ENCODE measurements at places on chromosomes 4 and X.

DNA sequence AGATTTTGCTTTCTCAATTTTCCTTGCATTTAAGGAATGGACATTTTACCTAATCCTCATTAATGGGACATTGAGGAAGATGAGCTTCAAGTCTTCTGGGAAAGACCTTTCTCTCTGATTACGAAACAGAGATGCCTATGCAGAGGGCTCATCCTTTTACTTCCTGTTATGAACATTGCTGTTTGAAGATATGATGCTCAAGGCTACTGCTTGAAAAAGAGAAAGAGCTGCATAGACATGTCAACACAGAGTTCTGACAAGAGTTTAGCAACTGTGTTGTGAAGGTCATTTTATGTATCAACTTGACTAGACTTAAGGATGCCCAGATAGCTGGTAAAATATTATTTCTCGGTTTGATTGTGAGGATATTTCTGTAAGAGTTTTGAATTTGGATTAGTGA is 13.8 kb upstream of the GNPDA2 start:
- no peak for DNase-seq

- DNase-seq = no peak
Observed at GRCh38 chr4:103786014-103786413, 66.2 kb upstream of the TACR3 start.

DNA sequence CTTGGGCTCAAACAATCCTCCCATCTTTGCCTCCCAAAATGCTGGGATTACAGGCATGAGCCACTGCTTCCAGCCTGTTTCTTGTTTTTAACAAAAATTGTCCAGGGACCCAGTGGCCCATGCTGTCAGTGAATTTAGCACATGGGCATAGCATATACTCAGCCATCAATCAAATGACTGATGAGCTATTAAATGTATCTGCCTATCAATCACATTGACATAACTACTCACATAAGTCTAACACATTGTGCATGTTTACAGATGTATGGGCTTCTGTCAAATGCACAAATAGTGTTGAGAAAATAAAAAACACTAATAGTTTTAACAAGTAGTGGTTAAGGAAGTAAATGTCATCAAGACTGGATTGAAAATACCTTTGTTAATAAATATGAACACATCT is 249.4 kb downstream of the COX18 start:
- no peak for DNase-seq

GRCh38 chr4:71469541-71469940 is 130.7 kb downstream of the SLC4A4 start:
- DNase-seq = no peak

GRCh38 chrX:150465881-150466775 is 102.3 kb upstream of the MTM1 start:
- DNase-seq = no peak

- DNase-seq = peak; percentile 62
Observed at GRCh38 chrX:102345916-102346315, 93.9 kb downstream of the NXF2B start.

DNA sequence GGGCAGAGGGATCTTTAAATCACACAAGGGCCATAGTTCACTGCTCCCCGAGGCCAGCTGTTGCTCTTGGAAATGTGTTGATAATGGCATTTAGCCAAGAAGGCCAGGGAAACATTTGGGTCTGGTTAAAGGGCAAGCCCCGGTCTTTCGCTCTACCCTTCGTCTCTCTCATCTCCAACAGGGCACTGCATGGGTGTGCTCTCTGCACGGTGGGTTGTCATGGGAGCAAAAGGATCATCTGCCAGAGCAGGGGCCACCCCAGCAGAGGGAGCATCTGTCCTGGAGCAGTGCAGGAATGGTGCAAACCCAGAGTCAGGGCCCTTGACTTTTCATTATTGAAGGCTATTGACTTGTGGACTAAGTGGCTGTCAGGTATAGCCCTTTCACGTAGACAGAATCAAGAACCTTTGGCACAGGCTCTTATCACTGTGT is 22.7 kb upstream of the PGRMC2 start:
- DNase-seq = no peak

Data from stimulated activated CD4-positive, alpha-beta T cell treated with anti-CD3 and anti-CD28 coated beads, Interleukin-4, amount 100 ng/mL, for 4 hours (primary cell).